Activated CD8-positive, alpha-beta memory T cell treated with anti-CD3 and anti-CD28 coated beads for 48 hours (primary cell): ENCODE measurements at places on chromosomes 1 and 21.

DNA sequence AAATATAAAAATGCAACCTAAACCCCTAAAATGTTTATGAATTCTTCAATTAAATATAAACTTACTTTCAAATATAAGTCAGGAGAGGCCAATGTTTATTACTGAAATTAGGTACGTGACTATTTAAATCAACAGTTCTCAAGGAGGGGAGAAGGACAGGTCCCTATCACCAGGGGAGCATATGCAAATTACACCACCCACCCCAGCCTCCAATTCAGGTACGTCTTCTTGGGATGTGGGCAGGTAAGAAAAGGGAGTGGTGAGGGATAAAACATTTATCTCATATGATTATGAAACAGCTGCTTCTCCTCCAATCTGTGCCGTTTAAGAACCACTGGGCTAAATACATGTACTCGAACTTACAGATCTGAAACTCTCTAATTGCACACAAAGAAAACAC, 3.4 kb downstream of the COP1 start:
- no peak for DNase-seq

- DNase-seq: no peak
Measured at GRCh38 chr1:33365560-33365997, 44.7 kb upstream of the A3GALT2 start.

- DNase-seq: peak; percentile 82
Measured at GRCh38 chr1:92485381-92486250, 1.1 kb downstream of the GFI1 start.

- DNase-seq: no peak
Measured at GRCh38 chr1:25821630-25822091, 1.9 kb downstream of the MTFR1L start.

GRCh38 chr1:217079584-217079983, 356.4 kb upstream of the ESRRG start:
- DNase-seq: no peak

GRCh38 chr1:40774266-40774998, 9.2 kb upstream of the KCNQ4 start:
- peak; percentile 20 for DNase-seq

- no peak for DNase-seq
Measured at GRCh38 chr1:199593475-199593874, 434.0 kb upstream of the NR5A2 start.

DNA sequence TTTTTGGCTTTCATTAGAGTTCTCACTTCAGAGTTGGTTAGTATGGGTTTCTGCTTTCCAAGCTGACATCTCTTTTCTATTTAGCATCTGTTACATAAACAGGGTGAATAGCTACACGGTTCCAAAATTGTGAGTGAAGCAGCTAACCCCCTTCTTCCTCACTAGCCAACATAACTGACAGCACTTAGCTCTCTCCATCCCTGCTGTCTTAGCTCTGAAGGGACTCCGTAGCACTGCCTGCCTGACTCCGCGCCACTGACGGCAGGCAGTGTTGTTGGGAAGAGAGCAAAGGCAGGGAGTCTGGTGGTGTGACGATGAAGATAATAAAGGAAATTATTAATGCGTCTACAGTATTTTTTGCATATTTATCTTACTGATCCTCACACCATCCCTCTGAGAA, 247.0 kb downstream of the PTBP2 start:
- DNase-seq: no peak

DNA sequence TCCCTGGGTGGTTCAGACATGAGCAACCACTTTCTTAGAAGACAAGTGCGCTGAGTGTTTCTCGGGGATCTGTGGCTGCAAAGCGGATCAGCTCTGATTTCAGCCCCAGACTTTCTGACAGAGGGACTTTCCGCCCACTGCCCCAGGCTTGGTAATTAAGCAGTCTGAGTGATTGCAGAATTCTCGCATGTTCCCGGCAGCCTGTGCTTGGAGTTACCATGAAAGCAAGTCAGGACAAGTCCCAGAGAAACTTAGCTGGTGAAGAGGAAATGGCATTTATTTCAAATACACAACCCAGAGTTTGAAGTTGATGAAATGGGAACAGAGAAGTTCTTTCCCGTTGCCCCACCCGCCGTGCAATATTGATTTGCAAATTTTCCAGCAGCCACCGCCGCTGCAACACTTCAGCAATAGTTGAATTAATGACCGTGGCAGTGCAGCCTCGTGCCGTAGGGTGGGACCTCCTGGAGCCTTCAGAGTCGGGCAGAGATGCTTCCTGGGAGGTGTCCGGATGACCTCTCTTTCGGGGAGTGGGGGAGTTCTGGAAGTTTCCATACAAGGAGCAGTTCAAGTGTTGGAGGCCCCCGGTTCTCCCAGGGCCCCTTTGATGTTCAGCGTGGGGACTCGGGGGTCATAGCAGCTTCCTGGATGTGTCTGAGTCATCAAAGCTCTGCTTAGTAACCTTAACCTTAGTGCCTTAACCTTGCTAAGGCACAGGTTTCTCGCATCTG, 134.7 kb downstream of the KAZN start:
- DNase-seq: no peak
